Stimulated activated CD4-positive, alpha-beta T cell treated with anti-CD3 and anti-CD28 coated beads, Interleukin-1b, Interleukin-23, amount 100 ng/mL, for 1 hour (primary cell): ENCODE measurements at places on chromosomes 4 and X.

- DNase-seq = no peak
These were observed 7.7 kb upstream of the CSTF2 start for GRCh38 chrX:100812216-100813158.

DNA sequence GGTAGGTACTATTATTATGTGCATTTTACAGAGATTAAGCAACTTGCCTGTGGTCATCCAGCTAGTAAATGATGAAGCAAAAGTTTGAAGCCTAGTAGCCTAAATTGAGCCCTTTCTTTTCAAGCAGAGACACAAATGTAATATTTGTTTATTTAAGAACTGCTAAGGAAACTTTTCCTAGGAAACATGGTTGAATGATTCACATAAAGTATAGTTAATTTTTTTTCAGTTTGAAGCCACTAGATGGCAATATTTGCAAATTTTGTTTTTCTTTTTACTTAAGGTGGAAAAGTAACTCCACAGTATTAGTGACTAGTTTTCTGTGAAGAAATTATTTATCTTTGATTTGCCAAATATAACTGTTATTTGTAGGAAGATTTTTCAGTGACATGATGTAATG, 52.8 kb upstream of the ANKRD17 start:
- no peak for DNase-seq

- DNase-seq = no peak
These were observed 1383.0 kb upstream of the TENM3 start for GRCh38 chr4:180860089-180860720.

DNA sequence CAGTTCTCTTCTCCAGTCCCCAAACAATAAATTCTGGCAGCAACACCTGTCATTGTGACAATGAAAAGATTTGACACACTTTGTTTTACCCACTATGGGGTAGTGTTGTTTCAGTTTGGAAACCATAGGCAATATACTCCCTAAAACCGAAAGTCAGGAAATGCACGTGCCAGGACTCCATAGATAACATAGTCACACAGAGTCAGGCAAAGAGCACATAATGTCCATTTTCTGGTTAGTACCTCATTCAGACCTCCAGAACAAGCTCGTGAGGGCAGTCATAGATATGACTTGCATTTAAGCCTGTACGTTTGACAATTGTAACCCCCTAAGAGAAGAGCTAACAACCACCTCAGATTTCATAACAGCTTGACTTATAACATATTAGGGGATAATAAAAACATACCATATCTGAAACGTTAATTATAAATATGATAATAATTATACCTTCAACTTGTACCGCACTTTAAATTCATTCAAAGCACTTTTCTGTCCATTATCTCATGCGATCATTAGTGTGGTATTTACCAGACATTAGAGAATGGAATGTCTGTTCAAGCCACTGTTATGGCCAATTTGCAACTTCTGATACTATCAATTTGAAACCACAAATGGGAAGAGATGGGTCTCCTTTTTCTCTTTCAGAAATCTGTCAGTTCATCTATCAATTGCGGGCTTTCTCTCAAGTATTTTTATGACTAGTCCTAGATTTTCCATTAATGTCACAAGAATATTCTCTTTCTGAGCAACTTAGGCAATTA, 147.4 kb downstream of the LDB2 start:
- DNase-seq = no peak

- DNase-seq = no peak
These were observed 3.7 kb downstream of the USP38 start for GRCh38 chr4:143188136-143189088.

DNA sequence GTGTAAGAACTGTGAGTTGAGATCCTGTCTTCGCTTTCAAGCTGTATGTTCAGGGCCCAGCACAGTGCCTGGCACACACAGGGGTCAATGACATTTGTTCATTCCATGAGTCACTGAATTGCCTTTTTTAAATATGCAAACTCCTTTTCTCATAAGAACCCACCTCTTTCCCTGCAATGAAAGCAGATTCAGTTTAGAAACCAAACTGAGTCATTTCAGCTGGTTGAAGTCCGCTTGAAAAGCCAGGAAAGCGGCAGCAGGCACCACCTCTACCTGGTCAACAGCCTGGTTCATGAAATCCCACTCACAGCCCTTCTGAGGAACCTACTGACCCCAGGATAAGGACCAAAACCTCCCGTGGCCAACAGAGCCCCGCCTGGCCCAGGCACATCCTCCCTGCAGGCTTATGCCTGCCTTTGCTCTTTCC, 4.5 kb upstream of the C1QTNF7 start:
- DNase-seq = no peak

DNA sequence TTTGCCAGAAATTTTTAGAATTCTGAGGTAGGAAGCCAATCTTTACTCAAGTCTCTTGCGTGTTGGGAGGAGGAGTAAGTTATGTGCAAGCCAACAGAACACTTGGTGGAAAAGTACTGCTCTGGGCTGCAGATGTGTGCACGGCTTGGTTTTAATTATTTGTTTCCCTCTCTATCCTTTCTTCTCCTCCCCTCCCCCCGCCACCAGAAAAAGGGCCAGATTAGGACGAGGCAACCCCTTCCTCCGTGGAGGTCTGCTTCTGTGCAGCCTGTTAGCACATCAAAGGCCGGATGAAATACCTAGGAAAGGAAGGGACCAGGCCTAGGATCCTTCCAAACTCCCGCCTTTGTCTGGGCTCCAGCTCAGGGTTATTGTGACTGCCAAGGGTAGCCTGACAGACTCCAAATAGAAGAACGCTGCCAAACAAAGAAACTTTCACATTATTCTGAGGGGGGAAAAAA, 1.0 kb upstream of the PGRMC1 start:
- no peak for DNase-seq

GRCh38 chrX:136652822-136653723, 5.1 kb downstream of the CD40LG start:
- DNase-seq = no peak

- DNase-seq = no peak
These were observed 164.3 kb upstream of the PABPC4L start for GRCh38 chr4:134365852-134366251.

GRCh38 chr4:37762294-37762990, 64.0 kb upstream of the PGM2 start:
- no peak for DNase-seq

GRCh38 chrX:30308263-30309138, 689 bp downstream of the NR0B1 start:
- no peak for DNase-seq

- no peak for DNase-seq
These were observed 3.3 kb upstream of the LRAT start for GRCh38 chr4:154740462-154740861.

DNA sequence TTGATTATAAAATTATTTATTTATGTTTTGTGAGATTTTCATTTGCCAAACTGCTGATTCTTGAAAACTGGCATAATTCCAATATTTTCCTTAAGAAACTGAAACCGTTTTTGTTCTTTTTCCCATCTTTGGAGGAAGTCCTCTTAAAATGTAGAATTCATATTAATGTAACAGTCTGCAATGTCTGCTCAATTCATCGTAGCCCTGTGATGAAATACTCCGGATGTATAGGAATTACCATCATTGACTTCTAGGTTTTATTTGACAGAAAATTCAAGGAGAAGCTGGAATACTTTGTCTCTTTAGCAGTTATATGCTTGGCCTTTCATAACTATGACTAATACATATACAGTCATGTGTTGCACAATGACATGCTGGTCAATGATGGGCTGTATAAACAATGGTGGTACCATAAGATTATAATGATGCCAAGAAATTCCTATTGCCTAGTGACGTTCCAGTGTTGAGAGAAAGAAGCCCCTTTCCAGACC, 185.0 kb upstream of the GPRIN3 start:
- no peak for DNase-seq

GRCh38 chrX:14673764-14674163, 144.4 kb downstream of the GLRA2 start:
- DNase-seq = no peak

GRCh38 chrX:32532262-32532661, 679.1 kb downstream of the DMD start:
- DNase-seq = no peak

- no peak for DNase-seq
These were observed 4.1 kb upstream of the S100P start for GRCh38 chr4:6689506-6689960.

DNA sequence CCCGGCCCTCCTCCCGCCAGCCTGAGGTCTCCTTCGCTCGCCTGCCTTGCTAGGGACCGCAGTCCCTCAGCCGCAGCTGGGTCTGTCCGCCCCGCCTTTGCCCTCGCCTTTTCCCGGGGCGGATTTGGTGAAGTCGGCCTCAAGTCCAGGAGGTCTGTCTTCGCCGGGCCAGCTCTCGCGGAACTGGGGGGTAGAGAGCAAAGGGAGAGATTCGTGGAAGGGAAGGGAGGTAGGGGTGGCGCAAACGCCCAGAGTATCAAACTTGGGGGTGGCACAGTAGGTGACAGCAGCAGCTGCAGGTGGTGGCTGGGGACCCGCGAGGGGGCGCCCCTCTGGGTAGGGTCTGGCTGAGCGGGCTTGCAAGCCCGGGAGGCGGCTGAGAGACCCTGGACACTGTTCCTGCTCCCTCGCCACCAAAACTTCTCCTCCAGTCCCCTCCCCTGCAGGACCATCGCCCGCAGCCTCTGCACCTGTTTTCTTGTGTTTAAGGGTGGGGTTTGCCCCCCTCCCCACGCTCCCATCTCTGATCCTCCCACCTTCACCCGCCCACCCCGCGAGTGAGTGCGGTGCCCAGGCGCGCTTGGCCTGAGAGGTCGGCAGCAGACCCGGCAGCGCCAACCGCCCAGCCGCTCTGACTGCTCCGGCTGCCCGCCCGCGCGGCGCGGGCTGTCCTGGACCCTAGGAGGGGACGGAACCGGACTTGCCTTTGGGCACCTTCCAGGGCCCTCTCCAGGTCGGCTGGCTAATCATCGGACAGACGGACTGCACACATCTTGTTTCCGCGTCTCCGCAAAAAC, at the start of gene NPY2R:
TSS of gene NPY2R (plus strand) at position 379 of the 797 bp plus-strand sequence. CDS start 5,304 bp downstream, outside the sequence.
- DNase-seq = no peak

GRCh38 chr4:73485085-73485484, 3.5 kb downstream of the AFM start:
- DNase-seq = no peak

DNA sequence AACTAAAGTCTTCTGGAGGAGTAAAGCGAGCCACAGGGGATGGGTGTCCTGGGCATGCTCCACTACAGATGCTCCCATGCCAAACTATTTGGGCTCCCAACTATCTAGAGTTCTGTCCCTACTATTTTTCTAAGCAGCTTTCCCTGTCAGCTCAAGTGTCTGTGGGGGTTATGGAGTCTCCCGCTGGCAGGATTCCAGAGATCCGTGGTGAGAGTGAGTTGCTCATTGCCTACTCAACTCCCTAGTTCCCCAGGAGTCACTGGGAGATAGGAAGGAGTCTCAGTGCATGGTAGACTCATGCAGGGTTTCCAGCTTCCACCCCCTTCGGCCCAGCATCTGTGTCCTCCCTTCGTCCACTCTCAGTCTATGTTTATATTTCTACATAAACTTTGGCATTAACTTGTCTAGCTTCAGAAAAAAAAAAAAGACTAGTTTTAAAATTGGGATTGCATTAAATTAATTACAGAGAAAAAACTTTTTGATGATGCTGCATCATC, 55.1 kb upstream of the INPP4B start:
- DNase-seq = no peak

- DNase-seq = no peak
These were observed 21.1 kb upstream of the PAPSS1 start for GRCh38 chr4:107740950-107741701.

DNA sequence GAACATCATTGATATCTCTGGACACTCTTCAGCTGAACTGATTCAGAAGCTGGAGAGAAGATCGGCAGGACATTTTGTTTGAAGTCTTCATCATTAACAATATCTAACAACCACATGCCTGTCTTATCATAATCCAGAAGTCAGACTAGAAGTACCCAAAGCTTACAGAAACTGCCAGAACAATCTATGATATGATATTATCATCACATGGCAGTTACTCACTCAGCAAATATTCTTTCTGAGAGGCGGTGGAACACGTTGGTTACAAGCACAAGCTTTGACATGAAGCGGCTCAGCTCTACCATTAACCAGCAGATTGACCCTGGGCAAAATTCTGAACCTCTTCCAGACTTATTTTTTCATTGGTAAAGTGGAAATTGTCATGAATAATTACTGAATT, 69.4 kb upstream of the KIT start:
- no peak for DNase-seq

- DNase-seq = no peak
These were observed 373.6 kb downstream of the MID1IP1 start for GRCh38 chrX:39174772-39175417.

DNA sequence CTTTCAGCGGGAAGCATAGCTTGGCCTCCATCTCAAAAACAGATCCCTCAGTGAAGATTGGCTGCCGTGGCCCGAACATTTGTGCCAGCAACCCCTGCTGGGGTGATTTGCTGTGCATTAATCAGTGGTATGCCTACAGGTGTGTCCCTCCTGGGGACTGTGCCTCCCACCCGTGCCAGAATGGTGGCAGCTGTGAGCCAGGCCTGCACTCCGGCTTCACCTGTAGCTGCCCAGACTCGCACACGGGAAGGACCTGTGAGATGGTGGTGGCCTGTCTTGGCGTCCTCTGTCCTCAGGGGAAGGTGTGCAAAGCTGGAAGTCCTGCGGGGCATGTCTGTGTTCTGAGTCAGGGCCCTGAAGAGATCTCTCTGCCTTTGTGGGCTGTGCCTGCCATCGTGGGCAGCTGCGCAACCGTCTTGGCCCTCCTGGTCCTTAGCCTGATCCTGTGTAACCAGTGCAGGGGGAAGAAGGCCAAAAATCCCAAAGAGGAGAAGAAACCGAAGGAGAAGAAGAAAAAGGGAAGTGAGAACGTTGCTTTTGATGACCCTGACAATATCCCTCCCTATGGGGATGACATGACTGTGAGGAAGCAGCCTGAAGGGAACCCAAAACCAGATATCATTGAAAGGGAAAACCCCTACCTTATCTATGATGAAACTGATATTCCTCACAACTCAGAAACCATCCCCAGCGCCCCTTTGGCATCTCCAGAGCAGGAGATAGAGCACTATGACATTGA, 175.4 kb downstream of the FAT4 start:
- no peak for DNase-seq

DNA sequence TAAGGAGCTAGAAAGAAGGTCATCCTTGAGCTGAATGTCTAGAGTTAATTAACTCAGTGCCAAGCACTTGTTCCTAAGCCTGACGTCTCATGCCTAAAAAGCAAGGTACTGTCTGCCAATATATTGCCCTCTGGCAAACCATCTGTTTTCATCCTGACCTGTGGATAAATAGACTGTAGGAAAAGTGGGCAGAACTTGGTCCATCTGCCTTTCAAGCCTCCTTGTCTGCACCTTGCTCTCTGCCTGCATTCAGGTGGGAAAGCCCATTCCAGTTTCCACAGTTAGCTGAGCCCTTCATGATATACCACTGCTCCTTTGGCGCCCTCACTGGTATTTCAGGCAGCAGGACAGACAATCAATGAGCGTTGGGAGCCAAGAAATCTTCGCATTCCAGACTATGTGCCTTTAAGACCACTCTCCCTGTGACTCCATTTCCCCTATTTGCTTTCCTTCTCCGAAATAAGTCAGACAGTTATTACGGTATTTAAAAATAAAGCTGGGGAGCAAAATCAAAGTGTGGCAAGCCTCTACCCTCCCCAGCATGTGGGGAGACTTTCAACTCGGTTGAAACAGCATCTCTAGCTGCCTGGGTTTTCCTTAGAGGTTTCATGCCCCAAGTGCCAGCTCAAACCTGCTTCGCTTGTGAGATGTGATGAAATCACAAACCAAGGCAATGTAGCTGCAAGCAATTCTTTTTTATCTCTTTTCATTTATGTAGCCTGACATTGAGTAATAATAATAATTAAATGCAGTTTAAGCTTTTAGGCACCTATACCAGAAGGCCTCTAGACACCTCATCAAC, 2.5 kb upstream of the CCDC149 start:
- DNase-seq = no peak

GRCh38 chr4:158033416-158034120, 139.3 kb downstream of the GASK1B start:
- DNase-seq = no peak
